Motor neuron (in vitro differentiated cells): ENCODE measurements at places on chromosomes 2 and 18. TPM values are rescaled to one million over a fixed set of nuclear protein-coding genes. Genes with fewer than 3 reads are reported as not detected.

The CNDP1 gene
- total RNA-seq: 0.11 and 0.31 TPM in 2 replicates

The RND3 gene
- 101 and 122 TPM in 2 replicates for total RNA-seq

The MYCN gene
- total RNA-seq: 0.31 TPM in 1 of 2 replicates, not detected in the other

The CKAP2L gene
- 0.67 and 1.1 TPM in 2 replicates for total RNA-seq

The GKN2 gene
- total RNA-seq: not detected in 2 replicates

The MYO1B gene
- total RNA-seq: 83.8 and 94.6 TPM in 2 replicates

- ATAC-seq: no peak
These were observed 743.7 kb downstream of the GALR1 start for GRCh38 chr18:77993188-77993981.

DNA sequence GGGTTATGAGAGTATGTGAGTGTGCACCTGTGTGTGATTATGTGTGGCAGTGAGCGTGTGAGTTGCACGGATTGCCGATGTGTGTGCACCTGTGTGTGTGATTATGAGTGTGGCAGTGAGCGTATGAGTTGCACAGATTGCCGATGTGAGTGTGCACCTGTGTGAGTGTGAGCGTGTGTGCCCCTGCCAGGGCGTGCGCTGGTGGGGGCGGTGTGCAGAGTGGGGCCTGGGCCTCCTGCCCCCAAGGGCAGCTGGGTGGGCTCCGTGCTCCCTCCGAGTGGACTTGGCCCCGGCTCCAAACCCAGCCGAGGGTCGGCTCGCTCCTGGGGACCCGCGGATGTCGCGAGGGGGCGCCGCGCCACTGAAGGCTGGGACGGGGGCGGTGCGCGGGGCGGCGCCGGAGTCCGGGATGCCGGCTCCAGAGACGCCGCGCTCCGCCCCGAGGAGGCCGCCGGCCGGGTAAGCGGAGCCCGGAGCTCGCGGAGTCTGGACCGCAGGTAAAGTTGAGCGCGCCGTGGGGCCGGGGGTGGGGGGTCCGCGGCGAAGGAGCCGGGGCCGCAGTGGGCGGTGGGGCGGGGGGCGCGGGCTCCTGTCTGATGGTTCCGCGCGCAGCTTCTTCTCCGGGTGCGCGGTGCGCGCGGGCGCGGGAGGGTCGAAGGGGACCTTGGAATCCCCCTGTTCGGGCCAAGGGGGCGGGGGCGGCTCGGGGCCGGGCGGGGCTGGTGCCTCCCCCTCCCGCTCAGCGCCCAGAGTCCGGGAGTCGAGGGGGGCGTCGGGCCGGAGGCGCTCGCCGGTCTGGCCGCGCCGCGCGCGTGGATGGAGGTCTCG lies at the start of gene KCNG2:
TSS of gene KCNG2 (plus strand) at position 421 of the 828 bp plus-strand sequence. CDS start 65,730 bp downstream, outside the sequence.
- ATAC-seq: peak; percentile 81

DNA sequence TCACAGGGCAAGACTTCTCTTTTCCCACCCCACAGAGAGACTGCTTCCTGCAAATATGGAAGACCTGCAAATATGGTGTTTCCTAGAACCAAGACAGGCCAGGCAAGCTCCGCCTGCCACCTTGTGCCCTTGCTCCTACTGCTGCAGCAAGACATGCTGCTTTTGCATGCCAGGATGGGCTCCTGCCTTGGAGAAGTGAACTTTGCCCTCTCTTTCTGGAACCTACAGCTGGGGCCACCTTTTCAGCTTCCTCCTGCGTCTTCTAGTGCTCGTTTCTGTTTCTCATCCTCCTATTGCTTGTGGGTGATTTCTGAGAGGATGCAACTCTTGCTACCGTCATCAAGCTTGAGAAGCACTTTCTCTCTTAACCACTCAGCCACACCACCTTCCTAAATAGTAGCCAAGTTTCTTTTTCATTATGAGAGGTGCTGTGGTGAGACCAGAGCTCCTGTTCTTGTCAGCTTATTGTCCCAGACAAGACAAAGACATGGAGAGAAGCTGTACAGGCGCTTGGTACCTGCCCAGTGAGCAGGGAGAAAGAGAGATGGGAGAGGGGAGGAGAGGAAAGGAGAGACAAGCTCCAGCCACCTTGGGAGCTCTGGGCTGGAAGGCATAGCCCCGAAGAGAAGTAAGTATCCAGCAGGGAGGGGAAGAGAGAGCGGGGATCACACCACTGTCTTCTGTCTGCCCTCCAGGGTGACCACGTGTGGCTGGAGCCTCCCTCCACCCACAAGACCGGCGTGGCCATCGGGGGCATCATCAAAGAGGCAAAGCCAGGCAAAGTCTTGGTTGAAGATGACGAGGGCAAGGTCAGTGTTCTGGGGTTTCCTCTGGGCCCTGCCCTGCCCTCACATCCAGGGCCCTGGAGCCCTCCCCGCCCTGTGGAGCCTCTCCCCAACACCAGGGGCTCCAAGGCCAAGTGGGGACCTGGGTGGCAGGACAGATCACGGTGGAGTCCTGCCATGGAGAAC lies 28.3 kb downstream of the MYO7B start:
- ATAC-seq: no peak

GRCh38 chr18:56235071-56235470 lies 403.3 kb downstream of the TXNL1 start:
- ATAC-seq: no peak

- ATAC-seq: peak; percentile 31
These were observed 18.7 kb upstream of the DUSP2 start for GRCh38 chr2:96163768-96164429.

DNA sequence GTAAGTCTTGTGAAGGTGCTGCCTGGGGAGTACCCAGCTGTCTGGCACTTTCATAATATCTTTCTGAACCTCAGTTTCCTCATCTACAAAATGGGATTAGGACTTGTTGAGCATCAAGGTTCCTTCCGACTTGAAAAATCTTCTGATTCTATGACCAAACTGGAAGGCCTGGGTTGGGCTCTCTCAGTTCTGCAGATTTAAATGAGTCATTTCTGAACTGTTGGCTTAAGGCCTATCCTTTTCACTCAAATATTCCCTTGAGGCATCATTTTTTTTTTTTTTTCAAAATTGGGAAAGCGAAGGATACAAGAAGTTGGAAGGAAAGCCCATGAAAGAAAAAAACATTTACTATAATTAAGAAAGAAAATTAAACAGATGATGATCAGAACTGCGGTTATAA lies 40.8 kb upstream of the CYP1B1 start:
- ATAC-seq: peak; percentile 73

GRCh38 chr2:176479961-176480360 lies 210.7 kb downstream of the MTX2 start:
- ATAC-seq: no peak

- no peak for ATAC-seq
These were observed 91.3 kb downstream of the NBEAL1 start for GRCh38 chr2:203105996-203106395.

- peak; percentile 75 for ATAC-seq
These were observed 52.5 kb downstream of the AQP4 start for GRCh38 chr18:26813043-26813442.

DNA sequence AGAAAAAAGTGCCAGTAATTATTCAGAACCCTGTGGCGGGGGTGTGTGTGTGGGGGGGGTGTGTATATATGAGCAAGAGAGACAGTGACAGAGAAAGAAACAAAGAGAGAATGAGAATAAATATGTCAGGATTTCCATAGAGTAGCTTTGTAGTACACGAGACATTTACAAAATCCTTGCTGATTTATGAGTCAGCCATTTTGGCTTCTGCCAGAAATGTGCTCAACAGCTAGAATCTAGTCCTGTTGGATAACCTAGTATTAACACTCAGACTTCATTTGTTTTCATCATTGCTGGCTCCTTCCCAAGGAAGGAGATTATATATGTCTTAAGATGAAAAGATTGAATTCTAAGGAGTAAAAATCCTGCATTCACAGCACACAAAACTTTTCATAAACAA lies 140.5 kb upstream of the HNRNPA3 start:
- no peak for ATAC-seq

GRCh38 chr2:120812866-120813265 lies 77.2 kb downstream of the GLI2 start:
- no peak for ATAC-seq

GRCh38 chr2:110820128-110820527 lies 87.8 kb downstream of the ACOXL start:
- no peak for ATAC-seq

- peak; percentile 47 for ATAC-seq
These were observed 137.8 kb downstream of the PID1 start for GRCh38 chr2:229133155-229133772.
